Activated CD4-positive, alpha-beta T cell treated with anti-CD3 and anti-CD28 coated beads, Interleukin-2, amount 10 ng/mL, durations not matched to agents 24 days and 14 days (primary cell): ENCODE measurements at places on chromosomes 12 and 14. TPM values are rescaled to one million over a fixed set of nuclear protein-coding genes. Genes with fewer than 3 reads are reported as not detected.

Gene ARG2
- total RNA-seq, result 4.7 and 5.0 TPM in 2 replicates

GRCh38 chr12:89372584-89373370 lies 20.5 kb upstream of the DUSP6 start:
- no peak overlapping the region for H3K27ac ChIP-seq
- H3K27me3 ChIP-seq, result no peaks in the 10 kb centered on the region
- peaks cover 4% of the 10 kb centered on the region for H3K36me3 ChIP-seq
- H3K4me1 ChIP-seq, result peaks cover 35% of the 10 kb centered on the region
- DNase-seq, result no peak
- no peak overlapping the region for H3K4me3 ChIP-seq

Gene RHOJ
- not detected in 2 replicates for total RNA-seq

Gene MANSC1
- 0.88 and 1.1 TPM in 2 replicates for total RNA-seq
